ENCODE measurements at places on chromosomes 3 and 15. TPM values are rescaled to one million over a fixed set of nuclear protein-coding genes. Genes with fewer than 3 reads are reported as not detected.
A peak's percentile ranks its signal among the peaks of the same experiment; 100 is the strongest.

DNA sequence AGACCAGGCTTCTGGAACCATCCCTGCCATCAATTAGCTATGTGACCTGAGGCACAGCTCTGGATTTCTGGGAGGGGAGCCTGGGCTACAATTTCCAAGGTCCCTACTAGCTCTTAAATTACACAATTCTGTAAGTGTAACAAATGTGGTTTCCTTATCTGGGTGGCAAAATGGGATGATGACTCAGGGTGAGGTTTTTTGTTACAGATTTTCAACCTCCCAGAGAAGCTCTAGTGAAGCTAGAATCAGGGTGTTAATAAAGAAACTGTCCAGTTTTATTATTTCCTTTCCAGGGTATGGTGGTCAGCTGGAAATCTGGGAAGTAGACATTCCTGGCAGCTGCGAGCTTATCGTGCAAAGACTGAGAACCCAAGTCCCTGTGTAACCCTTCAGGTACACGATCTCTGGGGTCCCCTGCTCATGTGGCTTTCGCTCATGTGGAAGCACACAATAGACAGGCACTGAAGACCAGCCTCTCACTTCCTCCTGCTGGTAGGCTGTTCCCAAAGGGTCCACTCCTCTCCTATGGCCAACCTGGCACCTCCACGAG lies 7.3 kb downstream of the RAB27A start:
- peak; percentile 82 for DNase-seq

GRCh38 chr3:20143519-20143918 lies 42.5 kb downstream of the SGO1 start:
- no peak for DNase-seq

- peak; percentile 15 for DNase-seq
These were observed 1.0 kb downstream of the UBE2E1 start for GRCh38 chr3:23806534-23807423.

- no peak for DNase-seq
These were observed 316.2 kb downstream of the PTPRG start for GRCh38 chr3:61877359-61878138.

DNA sequence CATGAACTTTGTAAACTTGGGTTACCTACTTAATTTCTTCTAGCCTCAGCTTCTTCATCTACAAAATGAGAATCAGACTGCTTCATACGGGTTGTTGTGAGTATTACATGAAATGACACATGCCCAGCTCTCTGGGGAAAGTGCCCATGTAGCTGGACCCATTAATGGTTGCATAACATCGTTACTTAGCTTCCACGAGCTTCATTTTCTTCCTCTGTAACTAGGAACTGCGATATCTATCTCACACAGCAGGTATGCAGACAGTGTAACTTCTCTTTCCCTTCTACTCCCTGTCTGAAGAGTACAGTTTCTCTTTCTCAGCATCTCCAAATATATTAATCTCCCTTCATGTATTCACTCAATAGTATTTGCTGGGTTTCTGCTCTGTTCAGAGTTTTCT lies 37.9 kb upstream of the DLG1 start:
- no peak for DNase-seq

DNA sequence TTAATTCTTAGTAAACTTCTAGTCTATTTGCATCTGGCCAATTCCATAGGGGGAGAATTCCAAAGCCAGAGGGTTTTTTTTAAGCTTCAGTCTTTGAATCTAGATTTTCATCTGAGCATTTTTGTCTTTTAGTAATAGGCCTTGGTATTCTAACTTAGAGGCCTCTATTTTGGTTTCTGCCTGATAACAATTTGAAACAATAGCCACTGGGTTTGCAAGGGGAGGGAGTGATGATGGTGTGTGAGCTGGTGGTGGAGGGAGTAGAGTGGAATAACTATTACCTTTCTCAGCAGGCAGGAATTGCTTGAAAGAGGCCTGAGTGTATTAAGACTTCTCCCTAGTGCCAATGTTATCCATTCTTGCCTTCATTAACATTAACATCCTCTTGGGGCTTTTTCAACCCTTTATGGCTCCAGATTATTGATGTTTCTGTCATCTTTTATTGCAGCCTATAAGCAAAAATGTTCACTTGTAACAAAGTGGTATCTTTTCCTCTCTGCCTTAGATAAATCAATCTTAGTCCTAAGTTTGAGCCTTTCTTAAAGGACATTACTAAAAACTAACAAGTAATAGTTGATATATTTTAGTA lies 26.5 kb upstream of the TCF12 start:
- DNase-seq, result no peak

DNA sequence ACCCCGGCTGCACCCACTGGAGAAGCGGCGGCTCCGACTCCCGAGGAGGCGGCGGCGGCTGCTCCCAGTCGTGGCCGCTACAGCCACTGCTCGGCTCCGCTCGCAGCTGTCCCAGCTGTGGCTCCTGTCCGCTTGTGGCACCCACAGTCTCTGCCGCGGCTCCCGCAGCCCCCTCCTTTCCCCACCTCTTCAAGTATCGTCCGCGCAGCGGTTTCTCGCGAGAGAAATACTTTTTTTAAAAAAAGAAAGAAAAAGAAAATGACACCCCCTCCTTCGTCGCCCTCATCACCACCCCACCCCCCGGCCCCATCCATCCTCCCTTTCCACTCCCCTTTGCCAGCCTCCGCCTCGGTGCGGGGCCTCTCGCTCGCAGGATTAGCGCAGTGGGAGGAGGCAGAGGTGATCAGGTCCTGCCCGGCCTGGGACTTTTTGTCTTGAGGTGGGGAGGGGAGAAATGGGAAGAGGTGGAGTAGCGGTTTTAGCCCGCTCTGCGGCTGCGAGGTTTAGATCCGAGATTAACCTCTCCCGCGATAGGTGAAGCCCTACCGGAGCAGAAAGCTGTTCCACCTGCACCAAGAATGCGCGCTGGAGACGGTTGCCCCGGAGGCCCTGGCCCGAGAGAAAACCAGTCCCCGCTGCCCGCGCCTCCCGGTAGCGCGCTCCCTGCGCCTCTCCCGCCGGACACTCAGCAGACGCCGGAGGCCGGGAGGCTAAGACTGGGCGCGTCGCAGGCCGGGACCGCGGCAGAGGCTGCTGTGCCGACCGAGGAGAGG lies at the start of gene FBN1:
TSS of gene FBN1 (minus strand) at position 152 of the 773 bp plus-strand sequence. CDS start 940 bp downstream, outside the sequence.
- peak; percentile 93 for DNase-seq

GRCh38 chr3:72036899-72037298 lies 252.0 kb upstream of the PROK2 start:
- peak; percentile 49 for DNase-seq

GRCh38 chr15:98528046-98528725 lies 120.2 kb upstream of the IGF1R start:
- no peak for DNase-seq

- DNase-seq, result no peak
These were observed 2.4 kb upstream of the DCBLD2 start for GRCh38 chr3:98903705-98904481.

DNA sequence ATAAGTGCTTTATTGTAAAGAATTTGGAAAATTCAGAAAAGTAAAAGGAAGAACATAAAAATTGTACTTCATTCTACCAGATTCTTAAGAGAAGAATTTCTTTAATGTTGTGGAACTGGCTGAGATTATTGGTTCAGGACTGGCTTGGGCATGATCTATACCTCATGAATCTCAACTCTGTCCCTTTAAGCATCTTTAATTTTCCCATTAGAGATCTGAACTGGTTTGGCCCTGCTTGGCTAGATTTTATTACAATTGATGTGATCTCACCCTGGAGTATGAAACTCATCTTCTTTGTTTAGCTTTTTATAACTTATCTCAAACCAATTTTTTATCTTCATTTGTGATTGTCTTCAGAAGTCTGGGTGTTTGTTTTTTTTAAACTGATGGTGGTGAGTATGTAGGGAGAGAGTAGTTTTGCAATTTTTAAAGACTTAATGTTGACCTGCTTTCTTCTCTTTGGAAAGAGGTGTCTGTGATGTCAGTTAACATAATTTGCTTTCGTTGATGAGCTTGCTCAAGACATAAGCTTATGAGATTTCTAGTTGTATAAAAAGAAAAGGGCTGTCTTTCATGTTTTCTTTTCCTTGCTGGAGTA lies 61.9 kb downstream of the ZNF609 start:
- no peak for DNase-seq

GRCh38 chr3:63964681-63965485 lies 52.7 kb upstream of the SCAANT1 start:
- no peak for DNase-seq

DNA sequence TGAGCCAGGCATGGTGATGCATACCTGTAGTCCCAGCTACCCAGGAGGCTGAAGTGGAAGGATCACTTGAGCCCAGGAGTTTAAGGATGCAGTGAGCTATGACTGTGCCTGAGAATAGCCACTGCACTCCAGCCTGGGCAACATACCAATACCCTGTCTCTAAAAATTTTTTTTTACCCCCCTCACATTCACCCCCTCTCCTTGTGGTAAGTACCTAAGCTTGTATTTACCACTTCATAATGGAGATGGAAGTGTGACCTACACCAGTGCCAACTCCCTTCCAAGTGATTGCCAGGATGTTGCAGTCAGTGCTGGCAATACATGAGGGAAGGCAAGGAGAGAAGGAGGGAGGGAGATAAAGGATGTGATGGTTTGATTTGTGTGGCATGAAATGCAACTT lies 84.2 kb downstream of the LRRC28 start:
- DNase-seq, result no peak

DNA sequence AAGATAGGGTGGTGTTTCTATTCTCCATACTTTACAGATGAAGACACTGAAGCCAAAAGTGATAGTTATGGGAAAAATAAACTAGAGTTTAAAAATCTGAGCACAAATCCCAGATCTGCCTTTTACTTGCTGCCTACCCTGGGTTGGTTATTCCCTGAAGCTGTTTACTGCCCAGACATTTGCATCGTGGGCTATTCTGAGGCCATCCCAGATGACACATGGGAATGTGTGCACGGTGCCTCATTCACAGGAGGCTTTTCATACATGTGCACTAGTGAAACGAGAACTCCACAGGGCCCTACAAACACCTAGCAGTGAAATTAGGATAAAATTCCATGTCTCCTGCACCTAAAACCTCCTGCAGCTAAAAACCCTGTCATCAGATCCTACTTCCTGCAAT lies 17.5 kb downstream of the MYO5C start:
- DNase-seq, result no peak

DNA sequence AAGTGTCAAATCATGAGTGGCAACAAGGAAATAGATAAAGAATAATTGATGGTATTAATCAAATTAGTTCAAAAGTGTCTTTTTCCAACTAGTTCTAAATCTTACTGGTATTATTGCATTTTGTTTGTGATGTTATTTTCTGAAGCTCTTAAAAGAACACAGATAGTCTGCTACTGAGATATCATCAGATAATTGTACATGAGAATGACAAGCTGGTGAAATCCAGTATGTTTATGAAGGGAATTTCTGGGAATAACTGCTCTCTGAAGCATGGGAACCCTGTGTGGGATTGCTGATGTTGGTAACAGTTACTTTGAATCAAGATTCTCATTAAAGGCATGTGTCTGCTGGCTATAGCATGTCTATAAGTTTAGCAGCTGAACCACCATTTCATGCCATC lies 190.3 kb upstream of the CDIN1 start:
- DNase-seq, result no peak

- no peak for DNase-seq
These were observed 23.4 kb downstream of the SPSB4 start for GRCh38 chr3:141074529-141074928.

- DNase-seq, result peak; percentile 31
These were observed 250.1 kb downstream of the DIPK2A start for GRCh38 chr3:144221761-144222160.

DNA sequence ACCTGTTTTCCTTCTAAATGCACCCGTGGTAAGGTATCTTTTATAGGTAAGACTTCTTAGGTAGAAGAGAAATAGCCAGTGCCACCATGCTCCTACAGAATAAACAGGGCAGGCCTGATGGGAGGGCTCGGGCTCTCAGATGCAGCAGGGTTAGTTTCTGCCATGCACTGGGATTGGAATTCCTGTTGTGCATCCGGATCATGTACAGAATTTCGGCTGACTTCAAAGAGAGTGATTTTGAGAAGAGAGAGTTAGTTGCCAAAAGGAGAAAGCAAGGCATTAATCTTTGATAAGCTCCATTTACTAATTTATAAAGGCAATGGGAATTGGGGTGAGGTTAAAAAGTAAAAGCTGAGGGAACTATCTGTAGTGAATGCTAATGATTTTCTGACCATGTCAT lies 211.2 kb downstream of the WDR72 start:
- no peak for DNase-seq

- peak; percentile 10 for DNase-seq
These were observed 134.7 kb downstream of the TMCC1 start for GRCh38 chr3:129758785-129759320.

DNA sequence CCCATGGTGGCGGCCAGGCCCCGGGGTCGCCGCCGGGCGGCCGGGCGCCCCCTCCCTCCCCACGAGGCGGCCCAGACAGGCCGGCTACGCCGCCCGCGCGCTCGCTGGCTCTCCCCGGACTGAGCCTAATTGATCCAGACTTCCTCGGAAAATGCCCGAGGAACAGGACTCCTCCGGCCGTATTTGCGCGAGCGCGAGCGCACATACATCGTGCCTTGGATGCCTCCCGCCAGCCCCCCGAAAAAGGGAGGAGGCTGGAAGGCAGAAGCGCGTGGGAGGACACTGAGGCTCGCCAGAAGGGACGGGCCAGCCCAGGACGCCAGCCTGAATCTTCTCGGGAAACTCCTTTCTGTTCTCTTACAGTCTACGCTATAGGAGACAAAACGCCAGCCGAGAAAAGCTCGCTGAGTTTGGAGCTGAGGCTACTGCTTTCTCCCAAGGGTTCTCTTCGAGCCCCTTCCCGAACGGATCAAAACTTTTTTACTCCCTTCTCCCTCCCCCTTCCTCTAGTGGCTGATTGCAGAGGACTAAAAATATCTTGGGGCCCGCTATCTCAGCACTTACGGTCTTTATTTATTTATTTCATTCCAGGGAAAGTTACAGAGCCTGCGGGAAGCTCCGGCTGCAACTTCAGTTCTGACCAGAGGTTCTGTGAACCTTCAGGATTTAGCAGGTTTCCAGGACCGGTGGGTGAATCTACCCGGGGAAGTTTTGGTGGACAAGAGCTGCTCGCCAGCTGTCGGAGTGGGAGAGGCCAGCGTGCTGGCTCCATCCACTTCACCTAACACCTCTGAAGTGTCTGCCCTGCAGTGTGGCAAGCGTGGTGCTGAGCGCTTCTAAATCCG lies at the start of gene PDZRN3:
TSS of gene PDZRN3 (minus strand) at position 121 of the 845 bp plus-strand sequence.
- peak; percentile 63 for DNase-seq

The LMAN1L gene
- total RNA-seq, result 0.06 TPM

The HIGD2B gene
- total RNA-seq, result not detected

The SLC6A11 gene
- not detected for total RNA-seq

The PLA2G4E gene
- not detected for total RNA-seq

The XCR1 gene
- 0.06 TPM for total RNA-seq

The ZMAT3 gene
- 53.6 TPM for total RNA-seq

The RASA2 gene
- 10.9 TPM for total RNA-seq

The RTP4 gene
- not detected for total RNA-seq

The PLAAT1 gene
- total RNA-seq, result not detected

All from LHCN-M2 (cell line).